Foreskin fibroblast (primary cell): ENCODE measurements at places on chromosomes 6 and 20.

DNA sequence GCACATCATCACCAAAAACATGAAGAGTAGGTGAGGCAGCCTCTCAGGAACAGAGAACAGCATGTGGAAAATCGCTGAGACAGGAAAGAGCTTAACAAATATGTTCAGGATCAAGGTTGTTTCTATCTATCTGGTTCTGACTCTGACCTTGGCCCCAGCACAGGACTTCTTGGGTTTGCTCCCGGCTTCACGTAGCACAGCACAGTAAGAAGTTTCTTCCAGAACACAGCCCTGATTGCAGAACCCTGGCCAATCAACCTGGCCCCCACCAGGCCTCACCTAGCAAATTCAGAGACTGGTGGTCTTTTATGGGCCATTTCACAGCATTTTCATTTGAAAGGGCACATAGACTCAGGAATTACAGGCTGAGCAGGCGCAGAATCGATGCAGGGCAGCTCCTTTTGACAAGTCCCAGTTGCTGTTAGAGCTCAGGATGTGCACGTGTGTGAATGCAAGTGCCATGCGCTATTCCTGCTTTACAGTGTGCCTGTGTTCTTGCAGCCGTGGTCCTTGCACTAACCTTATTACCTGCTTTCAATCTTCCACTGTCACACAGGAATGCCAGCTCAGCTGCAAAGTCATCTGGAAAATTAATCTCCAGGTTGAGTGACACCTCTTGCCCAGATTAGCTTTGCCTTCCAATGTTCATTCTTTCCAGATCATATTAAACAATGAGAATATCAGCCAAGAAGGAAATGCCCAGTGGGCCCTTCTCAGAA, 100.5 kb upstream of the SLC2A12 start:
- DNase-seq, result no peak

GRCh38 chr20:19298652-19299051, 86.2 kb downstream of the SLC24A3 start:
- DNase-seq, result no peak

DNA sequence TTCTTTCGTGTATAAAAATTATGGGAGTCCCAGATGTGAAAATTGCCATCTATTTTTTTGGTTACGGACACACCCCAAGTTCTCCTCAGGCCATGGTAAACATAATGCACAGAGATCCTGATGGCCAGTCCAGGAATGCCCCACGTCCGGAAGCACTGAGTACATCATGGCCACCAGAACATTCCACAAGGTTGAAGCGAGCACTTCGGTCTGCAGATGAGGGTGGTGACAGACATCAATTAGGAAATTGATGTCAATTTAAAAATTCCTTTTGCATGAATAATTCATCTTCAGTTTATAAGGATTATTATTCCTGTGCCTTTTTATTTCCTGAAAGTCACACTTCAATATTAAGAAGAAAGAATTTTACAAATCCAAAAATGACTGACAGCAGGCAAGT, 13.2 kb upstream of the EXOC2 start:
- peak; percentile 23 for DNase-seq

GRCh38 chr6:96898241-96898851, 655 bp upstream of the NDUFAF4 start:
- peak; percentile 6 for DNase-seq

DNA sequence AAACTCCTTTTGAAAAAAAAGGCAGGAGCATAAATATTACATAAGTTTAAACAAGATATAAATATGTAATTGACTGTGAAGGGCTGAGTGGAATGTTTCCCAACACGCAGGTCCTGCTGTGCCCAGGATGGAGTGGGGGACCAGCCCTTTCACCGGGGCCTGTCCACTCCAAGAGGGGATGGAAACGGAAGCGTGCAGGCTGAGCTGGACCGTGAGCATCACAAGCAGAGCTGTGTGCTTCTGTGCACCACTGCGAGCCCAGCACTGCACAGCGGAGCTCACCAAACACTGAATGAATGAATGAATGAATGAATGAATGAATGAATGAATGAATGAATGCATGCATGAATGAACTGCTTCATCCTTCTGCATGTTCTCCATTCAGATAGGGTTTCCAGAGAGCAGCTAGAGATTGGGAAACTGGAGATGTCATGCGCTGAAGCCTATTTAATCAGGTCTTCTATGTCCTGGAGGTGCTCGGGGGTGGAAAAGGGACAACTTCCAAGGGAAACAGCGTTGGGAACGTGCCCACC, 157.7 kb downstream of the ANKRD60 start:
- DNase-seq, result no peak

GRCh38 chr20:44056010-44056698, 130.8 kb downstream of the JPH2 start:
- no peak for DNase-seq

DNA sequence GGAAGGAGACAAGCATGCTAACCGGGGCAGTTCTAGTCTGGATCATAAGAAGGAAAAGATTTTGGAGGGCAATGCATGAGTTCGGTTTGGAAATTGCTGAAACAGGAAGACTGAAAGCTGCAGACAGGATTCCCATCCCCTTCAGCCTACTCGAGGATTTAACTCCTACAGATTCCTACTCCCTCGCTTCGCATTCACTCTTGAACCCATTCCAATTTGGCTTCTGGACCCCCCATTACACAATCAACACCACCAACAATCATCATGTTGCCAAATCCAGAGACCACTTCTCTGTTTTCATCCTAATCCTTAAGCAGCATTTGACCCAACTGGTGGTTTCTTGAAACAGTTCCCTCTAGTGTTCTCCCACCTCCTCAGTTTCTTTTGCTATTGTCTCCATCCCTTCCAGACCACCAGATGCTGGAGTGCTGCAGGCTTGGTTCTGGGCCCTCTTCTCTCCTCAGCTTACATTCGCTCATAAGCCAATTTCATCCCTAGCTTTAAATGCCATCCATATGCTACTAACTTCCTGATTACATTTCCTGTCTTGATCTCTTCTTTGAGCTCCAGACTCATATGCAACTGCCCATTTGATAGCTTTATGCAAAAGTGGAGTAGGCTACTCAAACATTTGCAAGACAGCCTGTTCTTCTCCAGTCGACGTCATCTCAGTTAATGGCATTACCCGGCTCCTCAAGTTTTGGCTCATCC, 66.5 kb downstream of the DTNBP1 start:
- no peak for DNase-seq

DNA sequence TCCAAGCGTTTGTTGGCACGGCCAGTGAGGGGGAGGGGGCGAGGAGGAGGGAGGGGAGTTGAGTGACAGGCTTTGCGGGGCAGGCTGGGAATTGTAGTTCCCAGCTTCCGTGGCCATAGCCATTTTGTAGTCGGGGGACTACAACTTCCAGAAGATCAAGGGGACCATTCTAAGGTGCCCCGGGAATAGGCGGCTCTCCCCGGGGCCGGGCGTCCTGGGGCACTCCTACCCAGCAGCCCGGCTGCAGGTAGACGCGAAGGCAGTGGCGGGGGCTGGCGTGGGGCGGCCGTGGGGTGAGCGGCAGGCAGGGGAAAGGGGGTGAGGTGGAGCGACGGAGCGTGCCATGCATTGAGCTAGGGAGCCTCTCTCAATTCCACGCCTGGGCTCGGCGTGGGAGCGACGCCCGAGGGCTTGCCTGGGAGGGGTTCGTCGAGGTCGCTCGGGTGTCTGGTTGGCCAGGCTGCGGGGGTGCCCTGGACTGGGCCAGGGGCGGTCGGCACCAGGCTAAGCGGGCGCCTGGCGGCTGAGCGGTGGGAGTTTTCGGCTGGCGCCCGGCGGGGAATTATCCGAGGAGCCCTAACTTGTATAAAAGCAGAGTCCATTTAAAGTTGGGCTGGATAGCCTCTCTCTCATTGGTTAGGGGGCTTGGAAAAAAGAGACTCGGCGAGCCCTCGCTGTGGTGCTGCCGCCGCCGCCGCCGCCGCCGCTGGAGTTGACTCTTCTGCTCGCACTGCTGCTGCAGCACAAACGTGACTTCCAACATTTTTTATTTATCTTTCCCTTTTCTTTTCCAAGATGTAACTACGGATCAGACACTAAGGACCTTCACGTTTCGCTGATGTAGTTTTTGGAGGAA, at the start of gene JARID2:
TSS of gene JARID2 (plus strand) at position 709 of the 856 bp plus-strand sequence. CDS start 471 bp downstream, outside the sequence.
- DNase-seq, result peak; percentile 98

DNA sequence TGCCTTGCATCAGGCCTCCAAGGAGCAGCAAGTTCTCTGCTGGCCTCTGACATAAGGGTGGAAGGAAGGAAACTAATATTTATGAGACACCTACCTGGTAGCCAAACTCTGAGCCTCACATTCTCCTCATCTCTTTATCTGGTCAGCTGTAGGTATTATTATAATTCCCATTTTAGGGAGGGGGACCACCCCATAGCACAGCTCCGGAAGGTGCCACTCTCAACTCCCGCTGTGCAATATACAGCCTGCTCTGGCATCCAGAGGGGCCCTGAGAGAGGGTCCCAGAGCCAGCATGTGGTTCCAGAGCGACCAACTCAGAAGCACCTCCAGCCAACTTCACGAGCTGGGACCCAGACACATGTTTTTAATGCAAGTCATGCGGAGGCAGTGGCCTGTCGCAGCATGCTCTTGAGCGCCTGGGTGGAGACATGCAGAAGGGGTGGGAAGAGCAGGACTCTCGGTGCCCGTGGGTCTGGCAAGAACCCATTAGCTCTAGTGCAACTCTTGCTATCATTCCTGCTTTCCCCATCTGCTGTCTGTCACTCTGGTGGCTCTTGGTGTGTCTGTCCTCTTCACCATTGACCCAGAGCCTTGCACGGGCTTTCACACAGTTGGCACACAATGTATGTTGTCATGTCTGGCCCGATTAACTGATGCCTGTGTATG, 15.0 kb upstream of the MYMX start:
- no peak for DNase-seq

- no peak for DNase-seq
Measured at GRCh38 chr6:21729431-21729830, 135.9 kb downstream of the SOX4 start.

DNA sequence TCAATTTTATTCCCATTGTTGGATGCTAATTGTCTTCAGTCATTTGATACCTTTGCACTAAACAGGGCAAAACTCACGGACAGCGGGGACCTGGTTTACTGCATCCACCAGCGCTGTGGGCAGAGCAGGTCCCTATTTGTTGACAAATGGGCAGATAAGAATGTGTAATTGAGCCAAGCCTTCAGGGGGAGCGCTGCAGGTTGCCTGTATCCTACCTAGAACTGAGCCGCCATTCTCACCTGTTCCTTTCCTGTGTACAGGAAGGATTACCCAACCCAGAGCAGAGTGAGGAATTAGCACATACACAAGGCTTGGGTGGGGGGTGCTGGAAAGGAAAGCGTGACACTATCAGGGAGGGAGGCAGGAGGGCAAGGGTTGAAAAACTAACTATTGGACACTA, 89.1 kb upstream of the FOXA2 start:
- DNase-seq, result no peak

DNA sequence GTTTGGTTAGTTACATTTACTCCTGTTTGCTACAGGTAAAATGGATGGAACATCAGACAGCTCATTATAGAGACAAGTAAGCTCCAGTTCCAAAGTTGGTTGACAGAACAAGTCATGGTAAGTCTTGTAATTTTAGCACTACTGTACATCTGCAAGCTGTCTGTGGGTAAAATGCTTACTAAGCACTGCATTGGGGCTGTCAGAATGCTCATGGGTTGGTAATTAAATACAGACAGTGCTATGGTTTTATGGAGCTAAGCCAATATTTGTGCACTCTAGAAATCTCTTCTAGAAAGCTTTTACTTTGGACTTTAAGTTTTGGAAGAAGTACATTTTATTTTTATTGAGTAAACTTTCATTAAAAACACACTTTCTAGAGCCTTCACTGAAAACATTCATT, 419.2 kb upstream of the MMS22L start:
- DNase-seq, result no peak

- no peak for DNase-seq
Measured at GRCh38 chr6:11350294-11350693, 117.8 kb upstream of the NEDD9 start.

DNA sequence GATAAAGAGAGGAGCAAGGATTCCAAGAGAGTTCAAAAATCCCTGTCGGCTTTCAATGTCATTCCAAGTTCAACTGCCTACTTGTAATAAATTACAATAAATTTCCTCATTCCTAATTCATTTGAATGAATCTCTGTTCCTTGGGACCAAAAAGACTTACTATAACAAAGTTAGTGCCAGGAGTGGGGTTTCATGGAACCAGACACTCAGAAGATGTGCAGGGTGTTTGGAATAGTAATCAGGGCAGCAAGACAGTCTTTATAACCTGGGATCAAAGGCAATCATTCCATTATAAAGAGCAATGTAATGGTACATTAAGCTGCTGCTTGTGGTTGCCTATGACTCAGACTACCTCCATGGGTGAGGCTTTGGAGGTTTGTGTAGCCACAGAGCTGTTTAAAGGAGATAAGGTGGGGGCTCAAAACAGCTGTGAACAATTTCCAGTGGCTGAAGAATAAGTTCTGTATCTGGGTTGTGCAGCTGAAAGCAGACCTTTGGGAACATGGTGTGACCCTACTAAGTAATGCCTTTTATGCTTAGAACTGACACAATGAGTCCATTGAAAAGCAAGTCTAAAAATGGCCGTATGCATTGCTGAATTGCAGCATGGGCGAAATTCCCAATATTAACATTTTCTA, 159.9 kb downstream of the LINC00237 start:
- no peak for DNase-seq

DNA sequence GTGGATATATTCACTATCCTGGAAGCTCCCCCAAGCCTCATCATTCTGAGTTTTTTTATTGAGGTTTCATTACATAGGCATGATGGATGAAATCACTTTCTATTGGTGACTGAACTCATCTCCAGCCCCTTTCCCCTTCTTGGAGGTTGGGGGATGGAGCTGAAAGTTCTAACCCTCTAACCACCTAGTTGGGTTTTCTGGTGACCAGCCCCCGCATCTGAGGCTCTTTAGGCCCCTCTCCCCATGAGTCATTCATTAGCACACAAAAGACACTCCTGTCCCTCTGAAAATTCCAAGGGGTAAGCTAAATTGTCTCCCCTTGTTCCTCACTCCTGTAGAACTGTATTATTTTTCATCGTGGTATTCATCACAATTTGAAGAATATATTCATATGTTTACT, 33.3 kb downstream of the GFRA4 start:
- no peak for DNase-seq

GRCh38 chr6:35275744-35276260, 16.3 kb downstream of the ZNF76 start:
- no peak for DNase-seq
